Endodermal cell (in vitro differentiated cells): ENCODE measurements at places on chromosomes 6 and 20.

GRCh38 chr6:136643850-136644596 is 93.8 kb upstream of the MAP7 start:
- DNase-seq: peak; percentile 98

GRCh38 chr6:31969712-31970603 is 2.0 kb downstream of the DXO start:
- no peak for DNase-seq

GRCh38 chr6:167244064-167244960 is 46.8 kb upstream of the UNC93A start:
- peak; percentile 70 for DNase-seq

GRCh38 chr20:10622657-10623418 is 51.0 kb downstream of the JAG1 start:
- DNase-seq: no peak

DNA sequence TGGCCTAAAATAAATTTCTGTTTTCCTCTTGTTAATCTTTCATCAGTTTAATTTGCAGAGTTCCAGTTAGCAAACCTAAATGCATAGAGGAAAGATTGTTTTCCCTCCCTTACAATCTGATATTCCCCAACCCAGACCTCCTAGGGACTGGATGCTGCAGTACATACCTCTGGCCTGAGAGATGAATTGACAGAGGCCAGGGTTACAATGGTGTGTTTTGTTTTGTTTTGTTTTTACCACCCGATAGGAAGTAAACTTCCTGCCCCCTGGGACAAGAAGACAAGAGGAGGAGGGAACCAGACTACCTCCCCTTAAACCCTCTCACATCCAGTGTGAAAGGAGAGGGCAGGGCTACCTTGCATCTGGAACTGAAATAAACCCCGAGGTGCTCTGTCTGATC is 319.0 kb downstream of the LRFN2 start:
- no peak for DNase-seq

DNA sequence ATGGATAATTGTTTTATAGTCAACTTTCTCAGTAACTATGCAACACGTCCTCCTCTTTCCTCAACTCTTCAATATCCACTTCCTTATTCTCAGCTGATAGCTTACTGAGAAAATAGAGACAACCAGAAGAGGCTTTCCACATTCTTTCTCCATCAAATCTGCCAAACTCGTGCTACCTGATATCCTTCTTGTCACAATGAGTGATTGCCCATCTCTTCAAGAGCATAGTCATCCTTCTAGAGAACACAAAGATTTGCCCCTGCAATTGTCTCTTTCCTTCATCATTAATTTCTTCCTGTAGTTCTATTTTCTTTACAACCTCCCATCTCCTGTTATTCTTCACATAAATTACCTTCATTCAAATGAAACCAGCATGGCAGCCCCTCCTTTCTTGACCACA is 75.9 kb upstream of the RGS17 start:
- DNase-seq: no peak

GRCh38 chr6:44622956-44623355 is 235.4 kb downstream of the CDC5L start:
- DNase-seq: no peak

- DNase-seq: no peak
Measured at GRCh38 chr6:80156221-80156620, 49.8 kb downstream of the BCKDHB start.

DNA sequence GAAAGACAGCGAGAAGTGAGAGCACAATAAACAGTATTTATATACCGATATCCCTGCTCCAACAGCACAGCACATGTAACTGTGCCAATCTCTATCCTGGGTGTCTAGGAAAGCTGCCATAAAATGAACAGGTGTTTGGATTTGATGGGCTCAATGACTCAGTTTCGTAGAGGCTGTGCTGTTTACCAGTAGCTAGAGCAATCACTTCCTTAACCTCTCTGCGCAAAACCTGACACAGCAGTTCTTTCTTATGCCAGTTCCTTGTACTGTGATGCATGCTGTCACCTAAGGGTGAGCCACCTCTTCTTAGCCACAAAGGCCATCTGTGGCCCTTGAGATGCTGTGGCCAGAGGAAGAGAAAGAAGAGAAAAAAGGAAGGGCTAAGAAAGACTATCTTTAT is 59.3 kb downstream of the SHPRH start:
- DNase-seq: no peak

DNA sequence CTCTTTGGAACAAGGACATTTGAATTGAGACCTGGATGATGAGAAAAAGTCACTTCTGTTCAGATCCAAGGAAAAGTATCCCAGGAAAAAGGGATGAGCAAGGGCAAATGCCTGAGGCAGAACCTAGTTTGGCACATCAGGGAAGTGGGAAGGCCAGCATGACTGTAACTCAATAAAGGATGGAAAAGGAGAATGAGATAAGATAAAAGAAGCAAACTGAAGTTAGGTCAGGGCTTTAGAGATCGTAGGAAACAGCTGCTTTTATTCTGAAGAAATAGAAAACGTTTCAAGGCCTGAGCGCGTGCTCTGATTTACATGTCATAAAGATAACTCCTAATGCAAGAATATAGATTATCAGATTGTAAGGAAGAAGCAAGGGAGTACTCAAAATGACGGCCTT is 450.0 kb downstream of the FRK start:
- DNase-seq: no peak

- DNase-seq: no peak
Measured at GRCh38 chr20:50555662-50556061, 45.5 kb downstream of the PTPN1 start.

DNA sequence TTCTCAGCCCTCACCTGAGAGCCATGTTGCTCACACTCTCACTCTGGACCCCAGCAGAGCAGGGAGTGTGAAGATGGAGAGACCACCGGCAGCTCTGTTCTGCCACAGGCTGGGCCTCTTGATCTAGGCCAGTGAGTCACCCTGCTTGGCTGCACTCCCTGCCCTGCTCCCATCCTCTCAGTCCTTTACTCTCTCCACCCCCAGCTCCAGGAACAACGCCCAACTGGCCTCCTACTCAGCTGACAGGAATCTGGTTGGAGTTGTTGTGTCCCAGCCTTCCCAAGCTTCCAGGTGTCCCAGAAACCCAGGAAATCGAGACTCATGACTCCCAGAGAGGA is at the start of gene PSORS1C1:
Gene PSORS1C1, plus strand, starts transcription at position 260 of the 338 bp plus-strand sequence. CDS start 14,833 bp downstream, outside the sequence.
- peak; percentile 80 for DNase-seq

- DNase-seq: peak; percentile 53
Measured at GRCh38 chr6:24719125-24719971, at the start of gene C6orf62. Gene C6orf62 (minus strand): TSS chr6:24719154. CDS start chr6:24718668, 486 bp downstream.

DNA sequence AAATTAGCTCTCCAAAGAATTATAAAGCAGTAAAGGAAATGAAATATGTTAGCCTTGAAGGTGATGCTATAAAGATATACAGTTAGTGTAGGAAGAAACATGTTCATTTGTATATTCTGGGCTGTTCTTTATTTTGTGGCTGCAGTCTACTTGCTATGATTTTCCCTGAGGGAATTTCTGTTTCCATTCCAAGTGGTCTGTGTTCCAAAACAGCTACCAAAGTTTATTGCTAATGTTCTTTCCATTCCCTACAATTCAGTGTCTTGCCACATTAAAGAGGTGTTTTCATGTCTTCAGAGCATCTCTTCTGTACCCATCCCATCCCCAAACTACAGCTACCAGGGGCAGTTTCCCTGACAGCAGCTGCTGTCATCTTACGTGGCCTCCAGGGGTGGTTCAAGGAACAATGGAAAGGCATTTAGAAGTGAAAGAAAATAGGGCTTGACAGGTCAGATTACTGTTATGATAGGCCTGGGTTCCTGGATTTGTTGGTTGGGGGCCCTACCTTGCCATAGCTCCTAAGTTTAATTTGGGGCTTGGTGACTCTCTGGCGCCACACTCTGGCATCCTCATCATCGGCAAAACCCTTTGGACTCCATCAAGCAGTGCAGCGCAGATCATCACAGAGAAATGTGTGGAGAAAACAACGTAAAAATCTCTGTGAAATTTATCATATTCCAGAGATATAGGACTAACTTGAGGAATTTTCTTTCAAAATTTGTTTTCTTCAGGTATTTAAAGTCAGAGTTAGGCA is 33.8 kb upstream of the AIG1 start:
- peak; percentile 85 for DNase-seq

GRCh38 chr6:4844108-4844507 is 67.9 kb downstream of the CDYL start:
- DNase-seq: peak; percentile 72

- no peak for DNase-seq
Measured at GRCh38 chr20:12409501-12409900, 491.8 kb downstream of the BTBD3 start.

GRCh38 chr20:10731190-10731965 is 57.6 kb upstream of the JAG1 start:
- DNase-seq: no peak

DNA sequence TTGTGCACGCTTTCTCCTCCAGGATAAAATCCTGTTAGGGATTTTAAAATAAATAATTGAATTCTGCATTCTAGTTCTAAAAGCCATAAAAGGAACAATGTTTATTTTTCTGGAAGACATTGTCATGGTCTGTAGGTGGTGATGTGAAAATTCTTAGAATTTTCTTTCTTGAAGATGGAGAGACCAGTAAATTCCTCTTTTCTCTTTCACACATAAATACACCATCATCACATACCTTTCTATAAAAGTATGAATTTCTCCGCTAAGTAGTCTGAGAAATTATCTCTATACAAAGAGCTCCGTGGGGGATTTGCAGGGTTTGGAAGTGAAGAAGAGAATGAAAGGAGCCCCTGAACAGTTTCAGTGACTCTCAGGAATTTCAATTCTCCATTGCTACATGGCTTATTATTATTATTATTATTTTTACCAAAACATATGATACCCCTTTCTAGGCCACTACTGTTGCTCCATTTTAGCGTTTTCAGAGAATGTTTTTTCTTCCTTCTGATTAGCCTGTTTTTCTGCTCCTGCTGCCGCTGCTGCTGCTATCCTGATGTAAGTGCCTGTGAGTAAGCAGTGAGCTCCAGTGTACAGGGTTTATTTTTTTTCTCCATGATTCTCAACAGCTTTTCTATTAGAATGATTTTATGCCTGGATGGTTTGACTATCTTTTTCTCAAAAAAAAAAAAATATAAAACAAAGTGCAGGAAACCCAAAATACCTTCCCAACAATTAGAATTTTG is 145.8 kb downstream of the SAMD5 start:
- DNase-seq: no peak

DNA sequence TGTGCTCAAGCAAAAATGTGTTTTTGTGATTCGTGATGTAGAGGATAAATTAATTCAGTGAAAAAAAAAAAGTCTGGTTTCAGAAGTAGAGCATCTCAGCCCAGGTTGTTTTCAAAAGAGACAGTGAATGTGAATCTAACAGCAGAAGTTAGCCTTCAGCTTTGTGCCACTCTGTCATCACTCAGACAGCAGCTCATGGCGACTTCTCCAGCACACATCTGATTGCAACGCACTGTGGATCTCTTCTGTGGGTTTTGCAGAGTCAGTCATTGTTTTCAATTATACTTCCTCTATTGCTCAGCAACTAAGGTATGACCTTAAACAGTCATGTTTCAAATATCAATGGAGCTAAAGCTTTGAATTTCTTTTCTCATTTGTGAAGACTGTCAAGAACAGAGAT is 335.5 kb upstream of the POU3F2 start:
- DNase-seq: no peak

- DNase-seq: peak; percentile 66
Measured at GRCh38 chr6:139801571-139802321, 427.3 kb upstream of the CITED2 start.
